ENCODE measurements at places on chromosomes 3 and 15. TPM values are rescaled to one million over a fixed set of nuclear protein-coding genes. Genes with fewer than 3 reads are reported as not detected.

Gene BRK1
- 115 TPM for total RNA-seq

Gene TMCC1
- total RNA-seq: 14.7 TPM

Gene PLSCR2
- total RNA-seq: 0.21 TPM

Gene SELENOS
- total RNA-seq: 97.4 TPM

Gene FBLN2
- total RNA-seq: 17.4 TPM

Gene NR2F2
- total RNA-seq: 4.8 TPM

Gene FEM1B
- 127 TPM for total RNA-seq

Gene THSD4
- 23.1 TPM for total RNA-seq

Gene ZMYND10
- 0.24 TPM for total RNA-seq

Gene AKAP13
- total RNA-seq: 37.3 TPM

Gene SLC2A2
- under 0.01 TPM for total RNA-seq

Gene CAPN3
- total RNA-seq: 0.43 TPM

Gene RUVBL1
- total RNA-seq: 81.6 TPM

Gene IGF2BP2
- total RNA-seq: 42.4 TPM

Gene GABRR3
- not detected for total RNA-seq

Gene NR2E3
- not detected for total RNA-seq

Gene OR5K4
- not detected for total RNA-seq

Gene CDHR4
- not detected for total RNA-seq

Gene EIF5A2
- 5.5 TPM for total RNA-seq

Gene BBX
- 67.1 TPM for total RNA-seq

Gene GOLGA8S
- total RNA-seq: not detected

Gene RLBP1
- total RNA-seq: 0.96 TPM

Gene GPR160
- total RNA-seq: 6.3 TPM

Gene USP50
- total RNA-seq: not detected

Gene FMN1
- 0.48 TPM for total RNA-seq

Gene ATP10A
- total RNA-seq: 0.21 TPM

Measured in tracheal epithelial cell (primary cell).